NCI-H510A (cell line): ENCODE measurements at places on chromosomes 11 and 22.

DNA sequence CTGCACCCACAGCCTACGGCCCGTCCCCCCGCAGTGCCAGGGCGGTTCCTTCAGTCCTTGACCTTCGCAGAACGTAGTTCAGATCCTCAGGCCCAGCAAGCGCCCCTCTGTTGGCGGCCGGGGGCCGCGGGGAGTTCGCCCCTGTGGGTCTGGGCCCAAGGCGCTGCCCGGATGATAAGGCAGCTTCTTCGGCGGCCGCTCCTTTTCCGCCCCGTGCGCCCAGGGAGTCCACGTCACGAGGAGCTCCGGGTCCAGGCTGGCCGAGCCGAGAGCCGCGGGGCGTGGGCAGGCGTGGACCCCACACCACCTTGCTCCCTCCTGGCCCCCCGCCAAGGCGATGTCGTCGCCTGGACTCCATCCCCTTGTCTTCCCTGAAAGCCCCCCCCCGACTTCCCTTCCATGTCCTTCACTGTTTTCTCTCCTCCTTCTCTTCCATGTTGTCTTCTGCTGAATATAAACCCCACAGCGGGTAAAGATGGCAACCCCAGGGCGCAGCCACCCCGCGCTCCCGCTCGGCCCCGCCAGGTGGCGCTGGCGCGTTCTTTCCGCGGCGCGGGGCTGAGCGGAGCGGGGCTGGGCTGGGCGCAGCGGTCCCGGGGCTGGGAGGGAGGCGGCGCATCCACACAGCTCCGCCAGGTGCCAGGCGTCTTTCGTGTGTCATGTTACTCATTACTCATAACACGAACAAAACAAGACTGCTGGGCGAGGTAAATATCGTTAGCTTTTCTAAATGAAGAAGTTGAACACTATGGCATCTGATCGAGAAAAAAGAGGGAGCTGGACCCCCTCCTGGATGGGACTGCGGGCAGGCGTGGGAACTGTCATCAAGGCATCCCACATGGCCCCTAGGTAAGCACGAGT lies 321.0 kb downstream of the NTM start:
- DNase-seq = peak; percentile 51

DNA sequence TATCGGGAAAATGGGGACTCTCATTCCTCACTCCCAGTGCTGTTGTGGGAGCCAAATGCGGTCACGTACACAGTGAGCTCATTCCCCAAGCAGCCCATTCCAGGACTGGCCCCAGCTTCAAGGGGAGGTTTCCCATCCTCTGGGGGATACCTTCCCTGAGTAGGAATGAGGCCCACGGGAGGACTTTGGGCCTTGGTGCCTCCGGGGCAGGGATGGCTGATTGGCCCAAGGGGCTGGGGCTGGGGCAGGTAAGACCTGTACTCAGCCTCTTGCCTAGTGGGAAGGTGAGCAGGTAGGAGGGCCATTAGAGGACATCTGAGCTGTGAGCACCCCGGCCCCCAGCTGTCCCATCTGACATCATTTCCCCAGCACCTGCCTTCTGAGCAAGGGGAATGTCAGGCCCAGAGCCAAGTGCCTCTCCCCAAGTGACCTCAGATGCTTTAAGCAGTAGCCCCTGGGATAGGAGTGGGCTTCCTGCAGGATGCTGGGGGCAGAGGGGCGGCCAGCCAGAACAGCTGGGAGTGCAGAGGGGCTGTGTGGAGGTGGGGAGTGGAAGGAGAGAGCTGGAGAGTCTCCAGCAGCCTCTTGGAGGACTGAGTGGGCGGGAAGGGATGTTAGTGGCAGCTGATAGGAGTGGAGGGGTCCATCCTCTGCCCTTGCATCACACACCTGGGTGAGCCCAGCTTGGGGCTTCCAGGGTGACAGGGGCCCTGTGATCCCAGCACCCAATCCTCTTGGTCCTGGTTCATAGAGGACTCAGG lies 58.4 kb downstream of the CD82 start:
- DNase-seq = no peak

GRCh38 chr22:37316875-37317371 lies 34.6 kb downstream of the CYTH4 start:
- no peak for DNase-seq

- DNase-seq = no peak
Observed at GRCh38 chr11:46445920-46446771, 54.6 kb upstream of the CHRM4 start.

DNA sequence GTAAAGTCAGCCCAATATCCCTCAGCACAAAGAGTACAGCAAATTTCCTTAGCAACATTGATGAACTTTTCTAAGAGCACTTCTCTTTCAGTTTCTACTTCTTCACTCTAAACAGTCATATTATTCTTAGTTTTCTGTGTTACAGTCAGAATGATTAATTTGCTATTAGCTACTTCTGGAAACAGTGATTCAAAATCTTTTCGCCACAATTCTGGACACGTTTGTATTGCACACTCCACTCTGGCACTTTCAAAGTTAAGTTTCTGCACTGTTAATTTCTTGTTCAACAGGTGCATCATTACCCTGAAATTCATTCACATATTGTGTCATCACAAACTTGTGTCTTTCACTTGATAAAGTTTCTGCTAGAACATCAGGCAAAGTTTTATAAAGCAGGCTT lies 22.5 kb downstream of the ABTB2 start:
- DNase-seq = no peak

- DNase-seq = no peak
Observed at GRCh38 chr11:14317659-14318325, 41.2 kb downstream of the RRAS2 start.

DNA sequence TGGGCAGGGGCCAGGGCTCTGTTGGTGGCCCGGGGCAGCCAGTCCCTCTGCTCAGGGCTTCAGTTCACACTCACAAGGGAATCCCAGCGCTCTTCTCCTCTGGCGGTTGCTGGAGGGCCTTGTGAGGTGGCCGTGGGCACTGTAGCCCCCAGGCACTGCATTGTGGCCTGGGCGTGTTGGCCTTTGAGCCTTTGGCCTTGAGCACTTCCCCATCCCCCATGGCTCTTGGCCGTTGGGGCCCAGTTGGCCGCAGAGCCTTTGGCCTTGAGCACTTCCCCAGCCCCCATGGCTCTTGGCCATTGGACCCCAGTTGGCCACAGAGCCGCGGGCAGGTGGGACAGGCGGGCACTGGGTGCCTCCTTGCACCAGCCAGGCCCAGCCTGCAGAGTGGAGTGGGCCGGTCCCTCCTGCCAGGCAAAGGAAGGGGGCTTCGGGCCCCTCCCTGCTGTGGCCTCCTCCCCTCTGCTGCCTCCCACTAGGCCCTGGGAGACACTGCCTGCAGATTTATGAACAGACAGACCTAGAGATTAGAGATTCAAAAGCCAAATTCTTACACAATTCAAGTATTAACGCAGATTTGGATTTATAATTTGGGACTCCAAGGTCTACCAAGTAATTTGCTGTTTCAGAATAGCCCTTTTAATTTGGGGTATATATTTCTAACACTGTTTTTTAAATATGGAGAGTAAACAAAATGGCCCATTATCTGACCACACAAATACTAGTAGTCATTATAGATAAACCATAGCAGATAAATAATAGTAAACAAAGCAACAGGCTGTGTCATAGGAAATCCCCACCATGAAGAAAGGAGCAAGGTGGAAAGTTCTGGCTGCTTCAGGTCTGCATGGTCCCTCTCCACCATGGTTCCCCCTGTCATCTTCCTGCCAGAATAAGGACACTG lies 18.2 kb upstream of the TXNRD2 start:
- DNase-seq = no peak

- no peak for DNase-seq
Observed at GRCh38 chr11:46360878-46361277, 13.6 kb downstream of the DGKZ start.

DNA sequence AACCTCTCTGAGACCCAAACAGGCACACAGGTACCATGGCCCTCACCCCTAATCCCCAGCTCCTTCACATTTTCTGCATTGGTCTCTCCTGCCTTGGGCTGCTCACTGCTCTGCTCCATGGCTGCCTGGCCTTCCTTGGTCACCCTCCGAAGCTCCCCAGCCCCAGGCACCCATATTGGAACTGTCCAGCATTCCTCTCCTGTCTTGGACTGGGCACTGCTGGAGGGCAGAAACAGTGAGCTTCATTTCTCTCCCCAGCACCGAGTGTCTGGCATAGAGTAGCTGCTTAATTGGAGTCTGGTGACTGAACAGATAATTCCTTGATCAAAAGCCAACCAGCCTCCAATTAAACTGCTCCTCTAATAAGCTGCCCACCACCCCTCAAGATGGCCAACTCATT lies 13.2 kb downstream of the PLEKHA7 start:
- DNase-seq = no peak

DNA sequence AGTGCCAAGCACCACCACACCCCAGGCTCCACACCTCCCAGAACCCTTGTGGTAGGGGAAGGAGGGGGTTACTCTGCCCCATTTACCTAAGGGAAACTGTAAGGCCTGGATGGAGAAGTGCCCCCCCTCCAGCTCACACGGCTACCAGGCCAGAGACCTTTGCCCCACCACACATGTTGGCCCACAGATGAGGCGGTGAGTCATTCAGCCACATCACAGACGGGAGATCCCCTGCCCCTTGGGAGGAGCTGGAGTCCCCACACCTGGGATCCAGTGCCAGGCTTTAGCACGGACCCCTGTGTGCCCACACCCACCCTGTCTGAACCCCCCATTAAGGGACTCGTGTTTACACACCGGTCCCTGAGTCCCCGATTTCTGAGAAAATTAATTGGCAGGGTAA lies 24.9 kb downstream of the CDKN1C start:
- DNase-seq = no peak

- DNase-seq = no peak
Observed at GRCh38 chr22:38397189-38398085, 57.6 kb downstream of the KCNJ4 start.

DNA sequence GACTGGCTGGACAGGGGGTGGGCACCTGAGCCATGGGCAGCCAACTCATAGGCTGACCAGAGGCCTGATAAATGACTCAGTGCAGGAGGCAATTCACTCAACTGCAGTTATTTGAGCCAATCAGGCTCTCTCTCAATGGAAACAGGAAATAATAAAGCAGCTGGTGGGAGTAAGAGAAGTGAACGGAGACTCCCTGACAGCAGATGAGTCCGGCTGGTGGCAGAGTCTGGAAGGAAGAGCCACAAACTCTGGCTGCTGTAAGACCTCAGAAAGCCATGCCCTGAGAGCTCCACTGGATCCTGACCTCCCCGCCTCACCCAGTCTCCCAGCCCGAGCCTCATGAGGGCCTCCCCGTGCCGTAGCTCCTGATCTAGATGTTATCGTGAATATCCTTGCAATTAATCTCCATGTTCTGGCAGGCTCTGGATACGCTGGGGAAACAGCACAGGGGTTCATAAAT lies 69.8 kb downstream of the TRIM29 start:
- DNase-seq = no peak

- DNase-seq = no peak
Observed at GRCh38 chr11:83303316-83303715, 17.1 kb upstream of the CCDC90B start.

GRCh38 chr11:57399221-57399620 lies 8.8 kb upstream of the PRG2 start:
- no peak for DNase-seq

- no peak for DNase-seq
Observed at GRCh38 chr11:105034813-105035620, at the start of gene CASP1. CASP1 (minus strand) TSS chr11:105035144; CDS start chr11:105035113, 31 bp downstream.

- no peak for DNase-seq
Observed at GRCh38 chr11:132988411-132988810, 543.9 kb downstream of the OPCML start.

DNA sequence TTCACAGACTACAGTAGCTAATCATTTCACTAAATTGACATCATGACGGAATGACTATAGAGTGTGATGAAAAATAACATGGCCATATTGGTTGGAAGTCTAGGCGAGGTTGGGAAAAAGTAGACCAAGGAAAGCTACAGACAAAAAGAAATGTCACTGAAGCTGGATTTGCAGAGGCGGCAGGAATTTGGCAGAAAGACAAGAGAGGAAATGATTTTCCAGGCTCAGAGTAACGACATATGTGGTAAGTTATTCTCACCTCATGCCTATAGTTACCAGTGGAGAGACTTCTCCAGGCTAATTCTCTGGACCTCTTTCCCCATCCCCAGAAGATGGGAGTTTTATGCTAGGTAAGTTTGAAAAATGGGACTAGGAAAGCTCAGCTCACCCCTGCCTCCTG lies 1005.8 kb upstream of the CCDC90B start:
- no peak for DNase-seq
